ENCODE measurements at places on chromosomes 16 and 17. TPM values are rescaled to one million over a fixed set of nuclear protein-coding genes. Genes with fewer than 3 reads are reported as not detected.
A peak's percentile ranks its signal among the peaks of the same experiment; 100 is the strongest.

TBC1D3E gene
- 2.4 TPM for total RNA-seq

XYLT1 gene
- total RNA-seq, result 13.6 TPM

CCL16 gene
- not detected for total RNA-seq

DNA sequence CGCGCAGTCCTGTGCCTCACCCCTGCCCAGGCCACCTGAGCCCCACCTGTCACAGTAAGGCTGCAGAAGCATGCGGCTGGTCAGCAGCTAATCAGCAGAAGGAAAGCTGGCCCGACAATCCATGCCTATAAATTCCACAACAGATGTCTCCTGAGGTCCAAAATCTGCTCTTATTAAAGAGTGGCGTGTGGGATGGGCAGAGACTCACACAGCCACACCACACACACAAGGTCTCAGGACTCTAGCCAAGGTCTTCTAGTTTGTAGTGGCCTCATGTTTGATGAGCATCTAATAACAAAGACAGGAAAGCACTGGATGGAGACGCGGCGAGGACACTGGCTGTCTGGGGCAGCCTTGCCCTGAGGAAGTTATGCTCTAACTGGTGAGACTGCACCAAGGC, 55.9 kb downstream of the ANKRD11 start:
- no peak for DNase-seq
- H3K4me3 ChIP-seq, result no peak overlapping the region
- peaks cover 27% of the 10 kb centered on the region for H3K4me1 ChIP-seq
- no peaks in the 10 kb centered on the region for H3K27me3 ChIP-seq
- H3K27ac ChIP-seq, result no peak overlapping the region
- no peaks in the 10 kb centered on the region for H3K36me3 ChIP-seq

- no peaks in the 10 kb centered on the region for H3K4me1 ChIP-seq
- H3K4me3 ChIP-seq, result no peak overlapping the region
- no peaks in the 10 kb centered on the region for H3K27me3 ChIP-seq
- DNase-seq, result peak; percentile 40
These were observed 24.9 kb upstream of the RHBDL3 start for GRCh38 chr17:32240750-32241149.

DNA sequence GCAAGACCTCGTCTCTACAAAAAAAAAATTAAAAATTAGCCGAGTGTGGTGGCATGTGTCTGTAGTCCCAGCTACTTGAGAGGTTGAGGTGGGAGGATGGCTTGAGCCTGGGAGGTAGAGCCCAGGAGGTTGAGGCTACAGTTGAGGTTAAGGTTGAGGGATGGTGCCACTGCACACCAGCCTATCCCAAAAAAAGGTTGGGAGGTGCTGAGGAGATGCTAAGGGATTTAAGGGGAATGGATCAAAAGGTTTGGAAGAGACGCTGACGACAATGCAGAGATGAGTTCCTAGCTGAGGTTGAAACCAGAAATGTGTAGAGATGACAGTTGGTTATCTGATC, 4.7 kb upstream of the NSMCE1 start:
- H3K27me3 ChIP-seq, result no peaks in the 10 kb centered on the region
- no peak overlapping the region for H3K4me3 ChIP-seq
- no peak overlapping the region for H3K27ac ChIP-seq

DNA sequence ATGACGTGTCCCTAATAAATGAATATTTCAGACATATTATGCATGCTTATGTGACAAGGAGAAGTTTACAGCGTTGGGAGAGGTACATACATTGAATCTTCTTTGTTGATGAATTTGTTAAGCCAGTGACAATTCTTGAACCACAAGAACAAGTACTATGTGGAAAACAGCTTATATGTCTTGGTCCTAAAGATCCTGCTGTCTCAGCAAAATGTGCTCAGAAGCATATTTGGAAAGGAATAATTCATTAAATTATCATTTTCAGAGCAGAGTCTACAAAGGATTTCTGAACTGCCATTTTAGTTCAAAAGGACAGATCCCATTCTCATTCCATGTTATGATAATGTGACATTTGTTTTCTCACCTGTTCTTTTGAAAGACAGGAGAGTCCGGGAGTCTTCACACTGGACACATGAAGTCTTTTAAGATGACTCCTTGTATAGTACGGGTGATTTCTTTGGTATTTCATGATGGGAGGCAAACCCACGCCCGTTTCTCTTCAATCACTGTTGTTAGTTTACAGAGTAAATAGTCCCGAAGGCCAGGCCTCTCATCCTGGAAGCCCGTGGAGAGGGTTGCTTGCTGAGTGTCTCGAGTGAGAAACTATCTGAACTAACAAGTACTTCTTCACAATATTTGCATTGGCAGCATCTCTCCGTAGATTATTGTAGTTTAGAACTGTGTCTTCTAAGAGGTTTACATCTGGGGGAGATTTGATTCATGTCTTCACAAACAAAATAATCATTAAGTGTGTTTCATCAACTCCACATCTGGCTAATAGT, 26.7 kb downstream of the VPS35L start:
- no peak overlapping the region for H3K27ac ChIP-seq
- no peaks in the 10 kb centered on the region for H3K36me3 ChIP-seq
- H3K4me1 ChIP-seq, result no peaks in the 10 kb centered on the region
- no peak for DNase-seq

DNA sequence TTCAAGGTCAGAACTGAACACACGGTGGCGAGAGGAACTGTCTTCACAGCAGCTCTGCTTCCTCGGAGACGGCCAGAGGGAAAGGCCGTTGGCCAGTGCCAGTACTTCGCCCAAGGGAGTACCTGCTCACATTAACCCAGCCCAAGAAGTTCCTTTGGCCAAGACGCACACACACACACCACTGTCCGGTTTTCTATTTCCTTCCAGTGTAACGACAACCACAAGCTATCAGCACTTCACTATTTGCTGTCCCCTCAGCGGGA, 744 bp upstream of the GGNBP2 start:
- H3K4me3 ChIP-seq, result peak overlapping the region; percentile 96
- H3K27ac ChIP-seq, result peak overlapping the region; percentile 97
- no peaks in the 10 kb centered on the region for H3K27me3 ChIP-seq

DNA sequence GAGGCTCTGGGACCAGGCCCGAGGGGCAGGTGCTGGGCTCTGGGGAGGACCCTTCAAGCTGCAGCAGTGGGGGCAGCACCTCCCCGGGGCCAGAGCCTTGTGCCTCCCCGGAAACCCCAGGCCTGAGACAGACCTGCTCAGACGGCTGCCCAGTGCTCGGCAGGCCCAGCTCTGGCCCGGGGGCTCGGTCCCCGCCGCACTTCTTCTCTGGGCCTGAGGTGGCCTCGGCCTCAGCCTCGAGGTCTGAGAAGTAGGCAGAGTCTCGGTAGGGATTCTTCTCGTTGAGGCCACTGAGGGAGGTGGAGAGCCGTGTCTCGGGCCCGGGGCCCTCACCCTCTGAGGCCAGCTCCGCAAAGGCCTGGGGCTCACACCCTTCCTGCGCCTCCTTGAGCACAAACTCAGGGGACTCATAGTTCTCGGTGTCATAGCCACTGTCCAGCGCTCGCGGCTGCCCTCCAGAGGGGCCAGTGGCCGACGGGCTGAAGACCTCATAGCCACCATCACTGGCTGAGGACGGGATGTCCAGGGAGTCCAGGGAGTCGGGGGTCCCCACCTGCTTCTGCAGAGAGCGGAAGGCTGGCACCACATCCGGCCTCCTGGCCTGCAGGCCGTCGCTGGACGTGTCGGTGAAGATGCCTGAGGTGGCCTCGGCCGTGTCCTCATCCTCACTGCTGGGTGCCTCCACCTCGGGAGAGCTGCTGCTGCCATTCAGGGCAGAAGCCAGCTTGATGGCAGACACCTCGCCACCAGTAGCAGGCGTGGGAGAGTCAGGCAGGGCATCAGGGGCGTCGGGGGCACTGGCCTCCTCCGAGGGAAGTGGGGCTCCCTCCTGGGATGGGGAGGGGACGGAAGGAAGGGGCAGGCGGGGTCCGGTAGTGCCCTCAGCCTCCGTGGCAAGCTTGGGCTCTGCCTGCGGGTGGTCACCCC, 44.3 kb upstream of the PVALEF start:
- DNase-seq, result no peak
- no peak overlapping the region for H3K4me3 ChIP-seq
- no peaks in the 10 kb centered on the region for H3K36me3 ChIP-seq
- no peak overlapping the region for H3K27ac ChIP-seq
- H3K4me1 ChIP-seq, result no peaks in the 10 kb centered on the region
- H3K27me3 ChIP-seq, result no peaks in the 10 kb centered on the region

- peaks cover 6% of the 10 kb centered on the region for H3K4me1 ChIP-seq
- no peak overlapping the region for H3K4me3 ChIP-seq
- no peak overlapping the region for H3K27ac ChIP-seq
- no peaks in the 10 kb centered on the region for H3K27me3 ChIP-seq
- DNase-seq, result no peak
- no peaks in the 10 kb centered on the region for H3K36me3 ChIP-seq
These were observed 11.5 kb upstream of the TPPP3 start for GRCh38 chr16:67404740-67405226.

- DNase-seq, result peak; percentile 21
- H3K27me3 ChIP-seq, result no peaks in the 10 kb centered on the region
- H3K4me1 ChIP-seq, result no peaks in the 10 kb centered on the region
- H3K4me3 ChIP-seq, result no peak overlapping the region
- H3K27ac ChIP-seq, result no peak overlapping the region
- no peaks in the 10 kb centered on the region for H3K36me3 ChIP-seq
These were observed 295.3 kb upstream of the PMFBP1 start for GRCh38 chr16:72467157-72467759.

DNA sequence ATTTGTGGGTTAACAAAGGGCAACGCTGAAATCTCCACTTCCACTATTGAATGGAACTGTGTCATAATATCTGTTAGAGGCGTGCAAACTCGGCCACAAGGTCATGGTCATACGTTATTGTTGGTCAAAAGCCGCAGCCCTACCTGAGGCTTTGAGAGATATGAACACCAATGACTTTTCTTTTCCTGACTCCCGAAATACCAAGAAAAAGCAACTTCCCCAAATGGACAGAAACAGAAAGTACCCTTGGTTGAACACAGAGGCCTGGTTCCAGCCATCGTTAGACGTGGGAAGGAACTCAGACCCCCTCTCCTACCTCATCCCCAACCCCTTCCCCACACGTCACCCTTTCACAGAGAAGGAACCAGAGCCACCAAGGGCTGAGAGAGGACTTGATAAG, 1.4 kb upstream of the PIK3R5 start:
- no peak for DNase-seq
- H3K4me1 ChIP-seq, result no peaks in the 10 kb centered on the region
- H3K36me3 ChIP-seq, result no peaks in the 10 kb centered on the region
- H3K27ac ChIP-seq, result no peak overlapping the region
- H3K27me3 ChIP-seq, result no peaks in the 10 kb centered on the region

- H3K4me3 ChIP-seq, result no peak overlapping the region
- no peaks in the 10 kb centered on the region for H3K36me3 ChIP-seq
- H3K27ac ChIP-seq, result no peak overlapping the region
These were observed 97.9 kb upstream of the ZNF469 start for GRCh38 chr16:88284626-88285513.

GRCh38 chr16:48879223-48880122, 269.5 kb upstream of the N4BP1 start:
- H3K4me1 ChIP-seq, result no peaks in the 10 kb centered on the region
- H3K27ac ChIP-seq, result no peak overlapping the region
- no peak for DNase-seq
- H3K27me3 ChIP-seq, result no peaks in the 10 kb centered on the region
- H3K36me3 ChIP-seq, result no peaks in the 10 kb centered on the region

DNA sequence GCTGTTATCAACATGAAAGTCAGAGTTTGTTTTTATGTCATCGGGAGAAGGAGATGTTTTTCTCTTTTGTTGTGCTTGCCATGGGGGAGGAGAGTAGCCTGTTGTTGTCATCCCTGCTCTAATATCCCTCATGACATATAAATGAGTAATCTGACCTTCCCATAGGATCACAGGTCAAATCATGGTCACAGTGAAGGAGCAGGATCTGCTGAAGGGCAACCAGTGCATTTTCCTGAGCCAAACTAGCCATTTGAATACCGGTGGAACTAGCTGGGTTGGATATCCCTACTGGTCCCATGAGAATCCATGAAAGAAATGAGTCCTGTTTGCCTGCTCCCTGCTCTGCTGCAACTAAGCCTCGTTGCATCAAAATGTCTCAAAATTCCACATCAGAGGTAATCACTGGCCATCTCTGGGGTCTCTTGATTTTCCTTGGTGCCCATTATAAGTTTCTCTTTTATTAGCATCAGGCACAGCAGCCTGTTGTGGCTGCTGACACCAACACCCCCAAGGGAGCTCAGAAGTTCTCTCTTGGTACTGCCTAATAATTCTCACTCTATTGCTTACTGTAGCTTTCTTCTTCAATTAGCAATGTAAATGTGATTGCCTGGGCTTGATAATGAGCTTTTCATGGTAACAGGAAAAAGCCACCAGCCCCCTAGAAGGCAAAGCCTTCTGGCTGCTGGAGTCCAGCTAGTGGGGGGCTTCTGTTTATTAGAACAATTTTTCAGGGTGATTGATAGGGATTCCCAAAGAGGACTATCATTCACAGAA, 211.4 kb upstream of the ERCC4 start:
- no peak overlapping the region for H3K4me3 ChIP-seq
- H3K36me3 ChIP-seq, result no peaks in the 10 kb centered on the region
- H3K27me3 ChIP-seq, result no peaks in the 10 kb centered on the region
- H3K27ac ChIP-seq, result no peak overlapping the region

DNA sequence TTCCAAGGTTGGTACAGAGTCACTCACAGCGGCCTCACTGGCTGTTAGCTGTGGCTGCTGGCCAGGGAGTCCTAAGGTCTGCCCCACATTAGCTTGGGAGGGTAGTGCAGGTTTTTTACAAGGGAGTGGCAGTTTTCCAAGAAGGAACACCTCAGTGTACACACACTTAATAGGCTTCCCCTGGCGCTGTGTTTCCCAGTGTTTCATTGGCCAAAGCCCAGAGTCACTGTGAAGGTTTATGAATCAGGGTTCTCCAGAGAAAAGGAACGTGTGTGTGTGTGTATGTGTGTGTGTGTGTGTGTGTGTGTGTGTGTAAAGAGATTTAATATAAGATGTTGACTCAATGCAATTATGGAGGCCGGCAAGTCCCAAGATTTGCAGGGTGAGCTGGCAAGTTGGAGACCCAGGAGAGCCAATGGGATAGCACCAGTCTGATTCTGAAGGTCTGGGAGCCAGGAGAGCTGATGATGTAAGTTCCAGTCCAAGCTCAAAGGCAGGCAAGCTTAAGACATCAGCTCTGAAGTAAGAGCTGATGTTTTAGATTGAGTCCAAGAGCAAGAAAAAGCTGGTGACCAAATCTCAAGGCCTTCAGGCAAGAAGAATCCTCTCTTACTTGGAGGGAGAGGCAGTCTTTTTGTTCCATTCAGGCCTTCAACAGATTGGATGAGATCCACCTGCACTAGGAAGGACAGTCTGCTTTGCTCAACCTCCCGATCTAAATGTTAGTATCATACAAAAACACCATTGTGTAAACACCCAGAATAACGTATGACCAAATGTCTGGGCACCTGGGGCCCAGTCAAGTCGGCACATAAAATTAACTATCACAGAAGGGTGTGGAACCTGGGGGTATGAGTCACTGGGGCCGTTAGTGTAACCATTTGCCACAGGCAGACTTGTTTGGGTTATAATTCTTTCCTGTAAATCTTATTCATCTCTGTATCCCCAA, 206.8 kb downstream of the PRKCA start:
- DNase-seq, result no peak
- peaks cover 5% of the 10 kb centered on the region for H3K4me1 ChIP-seq
- no peak overlapping the region for H3K27ac ChIP-seq
- H3K27me3 ChIP-seq, result no peaks in the 10 kb centered on the region
- H3K36me3 ChIP-seq, result no peaks in the 10 kb centered on the region

GRCh38 chr16:62596125-62596524, 559.9 kb upstream of the CDH8 start:
- H3K36me3 ChIP-seq, result no peaks in the 10 kb centered on the region
- H3K4me3 ChIP-seq, result no peak overlapping the region
- H3K27me3 ChIP-seq, result no peaks in the 10 kb centered on the region
- no peaks in the 10 kb centered on the region for H3K4me1 ChIP-seq
- no peak overlapping the region for H3K27ac ChIP-seq

Data from testis (tissue), 5 donors.